NCI-H1930 (cell line): ENCODE measurements at places on chromosomes 16 and 17.

DNA sequence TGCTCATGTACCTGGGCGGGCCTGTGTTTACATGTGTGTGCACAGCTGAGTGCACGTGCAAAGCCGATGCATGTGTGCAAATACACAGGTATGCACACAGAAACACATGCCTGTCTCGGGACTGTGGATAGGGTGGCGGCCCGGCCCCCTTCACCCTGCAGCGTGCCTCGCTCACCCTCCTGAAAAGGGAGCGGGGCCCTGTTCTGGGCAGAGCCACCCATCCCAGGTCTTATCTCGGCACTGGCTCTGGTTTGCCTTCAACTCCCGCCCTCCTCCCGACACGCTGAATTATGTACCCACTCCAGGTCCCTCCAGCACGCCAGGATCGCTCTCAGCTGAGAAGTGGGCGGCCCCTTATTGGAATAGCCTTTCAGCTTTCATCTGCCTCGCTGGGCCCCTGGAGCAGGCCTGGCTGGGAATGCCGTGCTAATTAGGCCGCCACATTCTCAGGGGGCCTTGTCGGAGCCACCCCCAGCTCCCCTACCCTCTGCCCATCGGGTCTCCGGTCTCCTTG, 77.8 kb downstream of the RTN4RL1 start:
- DNase-seq, result no peak

GRCh38 chr17:74883241-74883745, 10.1 kb downstream of the FADS6 start:
- DNase-seq, result no peak

DNA sequence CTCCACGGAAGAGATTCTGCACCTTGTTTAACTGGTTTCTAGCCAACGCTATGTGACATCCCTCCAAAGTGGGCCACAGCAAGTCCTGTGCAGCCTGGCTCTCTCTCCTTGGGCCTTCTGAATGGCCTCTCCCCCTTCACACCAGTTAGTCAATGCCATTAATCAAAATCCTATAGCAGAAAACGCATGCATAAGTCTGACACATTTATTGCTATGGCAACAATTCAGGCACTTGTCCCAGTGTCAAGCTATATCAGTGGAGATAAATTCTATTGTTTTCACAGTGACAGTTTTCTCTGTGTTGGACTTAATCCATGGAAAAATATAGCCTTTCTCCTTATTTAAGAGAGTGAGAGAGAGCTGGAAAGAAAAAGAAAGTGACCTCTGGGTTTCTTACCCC, 87.2 kb upstream of the TOX3 start:
- DNase-seq, result no peak

DNA sequence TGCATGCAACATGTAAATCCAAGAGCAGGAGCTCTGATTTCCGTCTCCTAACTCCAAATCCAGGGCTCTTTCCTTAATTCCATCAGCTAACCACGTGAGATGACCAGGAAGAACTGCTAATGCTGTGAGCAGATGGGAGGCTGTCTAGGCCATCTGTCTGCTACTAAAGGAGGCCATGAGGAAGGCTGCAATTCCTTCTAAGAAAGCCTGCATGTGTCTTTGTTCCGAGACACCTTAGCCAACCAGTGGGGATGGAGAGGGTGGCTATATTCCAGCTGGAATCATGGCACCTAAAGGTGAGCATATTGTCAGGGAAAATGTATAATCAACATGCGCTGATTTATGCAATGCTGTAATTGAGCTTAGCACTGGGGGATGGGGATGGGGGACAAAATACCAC, 267.2 kb upstream of the CDH5 start:
- no peak for DNase-seq

DNA sequence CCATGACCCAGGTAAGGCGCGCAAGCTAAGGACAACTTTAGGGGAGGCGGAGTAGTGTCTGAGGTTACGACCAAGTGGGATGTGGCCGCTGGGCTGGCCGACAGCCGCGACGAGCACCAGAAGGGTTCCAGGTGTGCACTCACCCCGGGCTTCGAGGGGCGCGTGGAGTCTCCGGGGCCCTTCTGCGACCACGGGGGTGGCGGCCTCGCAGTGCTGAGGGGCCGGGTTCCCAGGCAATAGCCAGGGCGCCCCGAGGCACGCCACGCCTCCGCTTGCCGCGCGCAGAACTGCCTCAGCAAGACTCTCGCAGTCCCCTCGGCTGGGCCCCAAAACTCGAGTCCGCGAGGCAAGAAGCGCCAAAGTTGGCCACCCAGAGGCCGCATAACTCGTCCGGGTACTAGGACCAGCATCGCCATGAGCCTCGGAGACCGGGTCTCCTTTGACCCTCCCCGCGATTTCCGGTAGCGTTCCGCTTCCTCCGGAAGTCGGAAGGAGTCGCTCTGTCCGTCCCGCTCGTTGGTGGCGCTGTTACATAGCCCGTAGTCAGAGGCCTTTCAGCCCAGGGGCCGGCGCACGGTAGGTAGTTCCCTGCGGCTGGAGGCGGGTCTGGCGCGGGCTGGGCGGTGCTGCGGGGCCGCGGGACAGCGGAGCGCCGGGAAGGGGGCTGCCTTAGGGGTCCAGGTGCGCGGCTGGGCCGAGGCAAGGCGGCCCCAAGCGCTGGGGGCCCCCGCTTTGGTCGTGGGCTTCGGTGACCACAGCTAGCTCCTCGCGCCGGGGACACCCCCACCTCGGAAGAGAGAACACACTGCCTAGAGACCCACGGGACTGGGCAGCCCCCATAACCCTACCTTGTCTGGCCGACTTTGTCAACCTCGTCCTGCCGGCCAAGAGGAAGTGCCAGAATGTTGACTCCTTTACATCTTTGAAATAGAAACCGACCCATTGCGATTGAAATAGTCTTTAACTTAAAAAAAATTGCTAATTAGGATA, at the start of the genes ADPRM and SCO1:
Gene ADPRM, plus strand, starts transcription at position 503 of the 990 bp plus-strand sequence. CDS start 7,333 bp downstream, outside the sequence.
Gene SCO1, minus strand, starts transcription at position 442 of the 990 bp plus-strand sequence. Its CDS starts 26 bp downstream, at position 416.
- peak; percentile 88 for DNase-seq

DNA sequence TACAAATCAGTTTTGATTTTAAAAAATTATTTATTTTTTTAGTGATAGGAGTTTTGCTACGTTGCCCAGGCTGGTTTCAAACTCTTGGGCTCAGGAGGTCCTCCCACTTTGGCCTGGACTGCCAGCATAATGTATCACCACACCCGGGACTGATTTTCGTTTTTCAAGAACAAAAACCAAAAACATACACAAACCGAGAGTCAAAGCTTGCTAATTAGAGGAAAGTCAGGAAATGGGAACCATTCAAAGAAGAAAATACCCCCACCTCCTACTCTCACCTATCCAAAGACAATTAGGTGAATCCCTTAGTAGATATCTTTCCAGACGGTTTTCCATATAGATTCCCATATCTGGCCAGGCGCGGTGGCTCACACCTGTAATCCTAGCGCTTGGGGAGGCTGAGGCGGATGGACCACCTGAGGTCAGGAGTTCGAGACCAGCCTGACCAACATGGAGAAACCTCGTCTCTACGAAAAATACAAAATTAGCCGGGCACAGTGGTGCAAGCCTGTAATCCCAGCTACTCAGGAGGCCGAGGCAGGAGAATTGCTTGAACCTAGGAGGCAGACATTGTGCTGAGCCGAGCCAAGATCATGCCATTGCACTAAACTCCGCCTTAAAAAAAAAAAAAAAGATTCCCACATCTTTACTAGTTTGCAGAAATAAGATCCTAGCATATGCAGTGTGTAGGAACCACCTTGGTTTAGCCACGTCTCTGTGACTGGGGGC, 883 bp upstream of the SPN start:
- DNase-seq, result no peak

DNA sequence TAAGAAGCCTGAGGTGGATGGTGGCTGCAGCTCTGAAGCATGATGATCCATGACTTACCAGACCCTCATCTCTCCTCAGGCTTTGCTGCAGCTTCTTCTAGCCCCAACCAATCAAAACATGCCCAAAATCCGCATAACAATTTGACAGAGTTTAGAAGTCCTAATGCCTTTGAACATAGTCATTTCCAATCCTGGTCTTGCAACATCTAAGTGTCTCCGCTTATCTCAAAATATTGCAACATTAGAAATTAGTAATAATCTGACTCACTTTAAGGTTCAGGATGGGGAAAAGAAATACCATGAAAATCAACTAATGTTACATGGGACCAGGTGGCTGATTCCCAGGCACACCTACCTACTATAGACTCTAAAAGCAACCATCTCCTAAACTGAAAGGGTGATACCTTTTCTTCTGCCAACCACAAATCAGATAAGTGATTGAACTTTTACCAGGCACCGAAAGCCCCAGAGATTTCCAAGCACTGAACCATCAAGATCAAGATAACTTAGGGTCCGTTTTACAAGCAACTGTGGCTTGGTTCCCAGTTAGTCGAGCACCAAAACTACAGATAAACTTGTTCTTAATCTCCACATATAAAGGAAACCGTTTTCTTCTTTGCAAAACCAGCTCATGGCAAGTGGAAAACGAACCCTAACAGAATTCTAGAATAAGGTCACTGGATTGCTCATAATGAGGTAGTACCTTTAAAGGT, 14.0 kb downstream of the ERN1 start:
- DNase-seq, result no peak

- DNase-seq, result no peak
Observed at GRCh38 chr16:50552476-50553101, 4.4 kb downstream of the NKD1 start.

GRCh38 chr17:81433656-81434055, 38.4 kb downstream of the BAHCC1 start:
- no peak for DNase-seq

DNA sequence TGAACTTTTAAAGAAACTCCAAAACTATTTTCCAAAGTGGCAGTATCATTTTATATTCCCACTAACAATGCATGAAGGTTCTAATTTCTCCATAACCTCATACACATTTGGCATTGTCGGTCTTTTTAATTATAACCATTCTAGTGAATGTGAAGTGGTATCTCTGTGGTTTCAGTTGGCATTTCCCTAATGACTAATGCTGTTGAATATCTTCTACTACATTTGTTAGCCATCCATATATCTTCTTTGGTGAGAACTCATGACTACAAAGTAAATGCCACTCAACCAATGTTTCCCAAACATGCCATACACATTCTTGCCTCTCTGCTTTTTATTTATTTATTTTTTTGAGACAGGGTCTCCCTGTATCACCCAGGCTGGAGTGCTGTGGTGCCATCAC, 31.7 kb upstream of the TAOK1 start:
- no peak for DNase-seq

DNA sequence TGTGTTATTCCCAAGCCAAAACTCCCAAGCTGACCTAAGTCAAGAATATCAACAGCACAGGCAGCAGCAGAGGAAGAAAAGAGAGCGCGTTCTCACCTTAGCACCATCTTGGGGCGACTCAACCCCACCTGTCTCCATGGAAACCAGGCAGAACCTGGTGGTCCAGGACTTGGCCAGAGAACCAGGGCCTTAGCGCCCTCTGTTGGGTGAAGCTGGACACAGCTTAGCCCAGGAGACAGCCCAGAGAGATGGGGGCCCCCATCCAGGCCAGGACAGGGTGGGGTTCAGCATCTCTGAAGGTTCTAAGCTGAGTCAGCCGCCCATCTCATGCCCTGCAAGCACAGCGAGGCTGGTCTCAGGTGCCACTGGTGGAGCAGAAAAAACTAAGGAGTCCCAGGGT, 60.1 kb upstream of the TMEM132E start:
- DNase-seq, result peak; percentile 4

DNA sequence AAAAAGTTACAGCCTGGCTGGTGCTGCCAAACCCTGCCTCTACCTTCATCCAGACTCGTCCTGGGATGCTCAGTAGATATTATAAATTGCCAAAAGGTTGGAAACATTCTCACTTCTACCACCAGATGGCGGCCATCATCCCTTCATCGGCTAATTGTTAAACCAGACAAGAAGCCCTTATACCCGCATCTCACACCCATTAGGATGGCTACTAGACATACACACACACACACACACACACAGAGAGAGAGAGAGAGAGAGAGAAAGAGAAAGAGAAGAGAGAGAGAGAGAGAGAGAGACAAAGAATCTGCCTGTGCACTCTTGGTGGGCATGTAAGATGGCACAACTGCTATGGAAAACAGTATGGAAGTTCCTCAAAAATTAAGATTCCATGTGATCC, 15.0 kb upstream of the SCIMP start:
- peak; percentile 52 for DNase-seq

GRCh38 chr17:37605813-37606505, 3.3 kb downstream of the SYNRG start:
- no peak for DNase-seq

- DNase-seq, result no peak
Observed at GRCh38 chr17:37725021-37725595, 19.8 kb downstream of the HNF1B start.

GRCh38 chr17:64073771-64074703, 53.6 kb upstream of the ICAM2 start:
- no peak for DNase-seq

GRCh38 chr17:19320876-19321275, 41.6 kb downstream of the B9D1 start:
- no peak for DNase-seq

DNA sequence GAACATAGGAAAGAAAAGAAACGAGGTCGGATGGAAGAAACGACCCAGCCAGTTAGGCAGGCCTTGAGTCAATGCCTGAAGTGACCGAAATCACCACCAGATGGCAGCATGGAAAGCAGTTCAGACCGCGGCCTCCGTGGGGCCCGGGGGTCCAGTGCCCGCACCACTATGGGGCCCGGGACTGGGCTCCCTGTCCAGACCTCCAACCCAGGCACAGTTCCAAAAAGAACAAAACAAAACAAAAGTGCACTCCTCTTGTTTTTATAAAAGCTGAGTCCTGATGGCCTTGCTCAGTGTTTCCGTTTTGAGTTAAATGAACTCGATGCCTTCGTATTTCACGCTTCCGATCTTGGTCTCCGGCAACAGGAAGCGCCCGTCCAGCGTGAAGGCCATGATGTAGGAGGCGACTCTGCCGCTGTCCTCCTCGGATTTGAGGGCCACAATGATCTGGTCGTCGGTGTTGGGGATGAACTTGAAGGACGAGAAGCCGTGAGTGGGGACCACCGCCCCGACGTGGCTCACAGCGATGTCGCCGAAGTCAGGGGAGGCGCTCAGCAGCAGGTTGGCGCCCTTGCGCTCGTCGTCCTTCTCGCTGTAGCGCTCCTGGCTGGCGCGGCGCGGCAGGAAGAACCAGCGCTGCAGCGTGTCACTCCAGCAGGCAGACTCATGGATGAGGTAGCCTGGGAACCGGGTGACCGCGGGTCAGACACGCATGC, 13.7 kb upstream of the LGALS3BP start:
- peak; percentile 28 for DNase-seq

GRCh38 chr17:45357364-45357997, 40.7 kb upstream of the MAP3K14 start:
- DNase-seq, result no peak

DNA sequence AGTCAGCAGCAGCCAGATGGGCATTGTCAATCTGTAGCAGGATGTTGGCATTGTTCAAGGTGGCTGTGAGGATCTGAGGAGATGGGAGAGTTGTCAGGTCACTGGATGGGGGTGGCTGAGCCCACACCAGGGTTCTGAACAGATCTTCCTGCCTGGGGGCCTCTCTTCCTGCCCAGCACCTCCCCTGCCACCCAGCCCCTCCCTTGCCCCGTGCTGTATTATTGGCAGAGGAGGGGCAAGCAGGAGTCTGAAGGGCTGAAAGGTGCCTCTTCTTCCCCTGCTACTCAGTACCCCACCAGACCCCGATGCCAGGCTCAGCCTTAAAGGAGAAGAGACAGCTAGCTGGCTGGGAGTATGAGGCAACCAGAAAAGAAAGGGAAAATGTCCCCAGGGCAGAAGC, 93.0 kb downstream of the GOSR1 start:
- no peak for DNase-seq
